Stimulated activated CD8-positive, alpha-beta memory T cell treated with anti-CD3 and anti-CD28 coated beads, Interleukin-4, amount 100 ng/mL, for 1 hour (primary cell): ENCODE measurements at places on chromosomes 5 and 9.

- no peak for DNase-seq
These were observed 222.4 kb upstream of the TNC start for GRCh38 chr9:115340314-115340713.

- no peak for DNase-seq
These were observed 124.9 kb downstream of the SPOCK1 start for GRCh38 chr5:137374110-137374714.

- DNase-seq, result no peak
These were observed 90.7 kb downstream of the RAD23B start for GRCh38 chr9:107373809-107374208.

DNA sequence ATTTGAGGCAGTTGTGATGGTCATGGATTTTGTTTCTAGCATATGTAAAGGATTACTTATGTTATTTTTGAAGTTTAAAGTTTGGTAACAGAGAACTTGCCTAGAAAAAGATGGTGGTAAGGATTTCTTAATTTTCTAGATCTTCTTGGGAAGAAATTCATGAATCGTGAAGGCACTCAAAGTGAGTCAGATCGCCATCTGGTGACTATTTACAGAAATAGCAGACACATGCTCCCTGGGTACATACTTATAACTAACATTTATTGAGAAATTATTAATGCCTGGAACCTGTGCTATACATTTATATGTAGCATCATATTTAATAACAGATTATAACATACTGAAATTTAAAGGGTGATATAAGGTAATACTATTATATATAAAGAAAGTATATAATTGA is 299.7 kb downstream of the IZUMO3 start:
- DNase-seq, result no peak

GRCh38 chr5:123456242-123456641 is 33.0 kb upstream of the CEP120 start:
- no peak for DNase-seq

DNA sequence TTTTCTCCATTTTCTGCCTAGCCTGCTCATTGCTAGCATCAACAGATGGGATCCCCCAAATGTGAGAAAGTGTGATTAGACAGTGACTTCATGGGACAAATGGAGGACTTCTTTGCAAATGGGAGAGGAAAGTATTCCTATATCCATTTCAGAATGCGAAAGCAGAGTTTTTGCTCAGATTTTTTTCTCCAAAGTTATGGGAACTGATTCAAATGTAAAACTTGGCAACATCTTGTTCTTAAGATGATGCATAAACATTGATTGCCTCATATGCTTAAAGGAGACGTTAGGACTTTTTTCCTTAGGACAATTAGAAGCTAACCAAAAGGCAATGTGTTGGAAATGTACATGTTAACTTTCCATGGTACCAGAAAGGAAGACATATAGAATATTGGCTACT is 704.3 kb upstream of the ZNF608 start:
- no peak for DNase-seq

DNA sequence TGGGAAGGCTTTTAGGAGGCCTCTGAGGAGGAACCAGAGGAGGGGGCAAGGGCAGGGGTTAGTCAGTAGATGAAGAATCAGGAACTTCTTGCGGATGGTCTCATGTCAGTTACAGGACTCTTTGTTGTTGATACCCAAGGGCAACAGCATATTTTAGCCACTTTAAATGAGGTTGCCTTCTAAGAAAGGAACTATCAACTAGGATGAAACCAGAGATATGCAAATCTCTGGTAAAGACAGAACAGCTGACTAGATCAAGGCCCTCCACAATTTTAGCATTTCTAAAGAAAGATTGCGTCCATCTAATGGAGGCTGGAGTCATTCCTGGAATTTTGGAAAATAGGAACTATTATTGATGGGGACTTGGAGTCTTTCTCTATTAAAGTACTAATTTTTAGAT is 57.7 kb upstream of the KLF4 start:
- DNase-seq, result no peak

DNA sequence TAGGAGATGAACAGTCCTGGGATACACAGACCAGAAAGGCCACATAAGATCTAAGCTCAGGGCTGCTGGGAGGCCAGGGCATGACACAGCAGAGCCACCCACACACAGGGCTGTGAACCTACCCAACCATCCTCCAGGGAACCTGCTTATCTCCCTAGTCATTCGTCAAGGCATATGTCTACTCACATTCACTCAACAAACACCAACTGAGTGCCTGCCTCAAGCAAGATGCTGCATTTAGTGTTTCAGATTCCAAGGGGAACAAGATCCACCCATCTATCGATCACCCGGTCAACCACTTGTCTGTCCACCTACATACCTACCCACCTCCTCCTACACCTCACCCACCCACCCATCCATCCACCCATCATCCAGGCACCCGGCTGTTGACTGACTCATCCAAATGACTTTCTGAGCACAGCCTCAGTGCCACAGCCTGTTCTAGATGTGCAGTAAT is 1.9 kb downstream of the DPM2 start:
- no peak for DNase-seq

DNA sequence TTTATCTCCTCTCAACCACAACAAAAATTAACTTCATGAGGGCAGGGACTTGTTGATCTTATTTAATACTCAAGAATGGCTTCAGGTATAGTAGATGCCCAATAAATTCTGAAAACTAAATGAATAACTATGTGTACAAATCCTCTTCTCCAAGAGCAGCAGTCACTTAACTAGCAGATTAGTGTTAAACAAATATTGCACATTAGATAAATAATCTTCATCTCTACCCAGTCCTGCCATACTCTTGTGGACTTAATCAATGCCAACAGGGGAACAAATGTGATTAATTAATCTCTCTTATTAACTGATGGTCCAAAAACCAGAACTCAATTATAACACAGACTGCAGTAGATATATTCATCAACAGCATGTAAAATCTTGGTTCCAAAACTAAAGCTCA is 15.0 kb upstream of the ITGA1 start:
- DNase-seq, result no peak

- DNase-seq, result no peak
These were observed 611.4 kb downstream of the SEMA5A start for GRCh38 chr5:8934455-8934854.

- no peak for DNase-seq
These were observed 107.7 kb upstream of the GPR151 start for GRCh38 chr5:146623666-146624065.

DNA sequence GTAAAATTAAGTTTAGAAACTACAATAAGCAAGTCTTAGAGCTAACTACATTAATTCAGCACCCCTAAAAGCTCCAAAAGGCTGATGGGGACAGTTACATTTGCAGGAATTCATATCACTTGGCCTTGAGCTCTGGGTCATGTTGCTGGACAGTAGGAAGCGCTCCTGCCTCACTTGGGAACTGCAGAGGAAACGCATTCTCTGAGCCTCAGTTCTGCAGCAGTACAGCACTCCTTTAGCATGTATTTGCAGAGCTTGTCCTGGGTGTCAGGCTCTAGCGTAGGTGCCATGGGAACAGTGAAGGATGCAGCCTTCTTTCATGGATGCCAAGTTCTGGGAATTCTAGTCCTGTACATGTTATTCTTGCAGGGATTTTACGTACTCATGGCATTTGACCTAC is 710.4 kb downstream of the IRX1 start:
- DNase-seq, result no peak

GRCh38 chr9:117672369-117672768 is 31.8 kb upstream of the TLR4 start:
- no peak for DNase-seq

- DNase-seq, result no peak
These were observed 399.4 kb upstream of the IRX4 start for GRCh38 chr5:2282034-2282690.

- DNase-seq, result no peak
These were observed 36.7 kb upstream of the ASS1 start for GRCh38 chr9:130407916-130408663.

DNA sequence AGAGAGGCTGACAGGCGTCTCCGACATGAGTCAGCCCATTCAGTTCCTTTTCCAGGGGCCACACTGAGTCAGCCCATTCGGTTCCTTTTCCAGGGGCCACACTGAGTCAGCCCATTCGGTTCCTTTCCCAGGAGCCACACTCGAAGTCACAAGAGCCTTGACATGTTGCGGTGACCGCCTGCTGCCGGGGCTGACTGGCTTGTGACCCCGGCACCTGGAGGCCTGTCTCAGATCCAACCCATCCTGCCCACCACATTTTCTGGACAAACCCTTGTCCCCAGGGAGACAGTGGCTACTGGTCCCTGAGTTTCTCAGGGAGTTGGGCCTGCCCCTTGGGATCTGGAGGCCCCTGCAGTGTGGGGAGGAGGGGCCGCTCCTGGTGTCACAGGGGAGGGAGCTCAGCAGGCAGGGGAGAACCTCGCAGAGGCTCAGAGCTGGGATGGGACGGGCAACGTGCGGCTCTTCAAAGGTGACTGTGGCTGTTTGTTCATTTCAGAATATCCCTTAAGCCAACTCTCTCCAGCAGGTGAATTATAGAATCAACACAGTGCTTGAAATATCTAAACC is 40.5 kb upstream of the LPCAT1 start:
- DNase-seq, result no peak

DNA sequence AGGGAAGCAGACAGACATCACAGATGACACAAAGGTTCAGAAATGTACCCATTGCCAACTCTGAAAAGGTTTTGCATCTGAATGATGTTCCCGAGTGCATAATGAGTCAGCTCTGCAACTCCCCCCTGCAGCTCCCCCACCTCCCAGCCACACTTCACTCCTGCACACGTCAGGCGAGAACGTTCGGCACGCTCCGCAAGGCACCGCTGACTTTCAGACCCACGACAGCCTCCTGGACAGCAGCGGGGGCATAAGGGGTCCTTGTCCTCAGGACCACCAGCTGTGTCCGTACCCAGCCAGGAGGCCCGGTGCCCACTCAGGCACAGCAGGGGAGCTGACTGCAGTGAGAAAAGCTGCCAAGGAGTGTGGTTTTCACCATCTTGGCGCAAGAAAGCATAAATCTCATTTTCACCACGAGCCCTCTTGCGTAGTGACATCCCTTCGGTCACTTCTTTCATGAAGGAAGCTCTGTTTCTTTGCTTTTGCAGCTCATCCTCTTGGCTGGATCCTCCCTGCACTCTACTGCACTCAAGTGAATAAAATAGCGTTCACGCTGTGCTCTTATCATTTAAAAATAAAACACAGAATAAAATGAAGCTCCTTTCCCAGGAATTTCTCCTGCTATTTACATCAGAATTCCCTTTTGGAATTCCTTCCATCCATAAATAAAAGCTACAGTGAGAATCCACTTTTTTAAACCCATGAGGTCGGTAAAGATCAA is 9.9 kb downstream of the GFPT2 start:
- DNase-seq, result no peak

DNA sequence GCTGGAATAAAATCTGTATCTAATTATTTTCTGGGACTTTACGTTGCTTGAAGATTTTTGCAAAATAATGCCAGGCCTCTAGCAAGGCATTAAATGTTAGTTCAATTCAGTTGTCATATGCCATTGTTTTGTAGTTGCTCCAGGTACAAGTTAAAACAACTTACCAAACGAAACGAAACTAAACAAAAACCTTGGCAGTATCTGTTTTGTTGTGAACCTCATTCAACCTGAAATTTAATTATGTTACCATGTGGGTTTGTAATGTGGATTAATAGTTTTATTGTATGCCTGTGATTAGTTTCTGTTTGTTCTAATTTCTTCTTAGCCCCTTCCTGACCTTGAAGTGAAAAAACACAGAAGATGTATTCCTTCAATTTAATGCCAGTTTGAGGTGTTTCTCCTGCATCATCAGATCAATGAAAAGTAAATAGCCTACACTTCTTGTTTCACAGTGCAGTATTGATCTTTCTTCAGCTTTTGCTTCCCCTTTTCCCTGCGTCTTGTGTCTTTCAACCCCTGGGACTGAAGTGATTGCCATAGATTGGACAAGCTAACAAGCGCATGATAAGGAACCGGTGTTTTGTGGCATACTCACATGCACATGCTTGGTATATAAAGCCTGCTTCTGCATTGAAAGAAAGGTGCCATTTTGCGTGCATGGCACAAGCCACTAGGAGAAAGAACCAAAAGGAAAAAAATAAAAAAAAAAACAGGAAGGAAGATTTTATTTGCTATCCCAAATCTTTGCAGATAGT is 699.0 kb upstream of the ARRDC3 start:
- no peak for DNase-seq

- DNase-seq, result no peak
These were observed 7.8 kb upstream of the LMX1B start for GRCh38 chr9:126605792-126606482.

GRCh38 chr5:14244721-14245120 is 101.6 kb downstream of the TRIO start:
- no peak for DNase-seq

- no peak for DNase-seq
These were observed 40.2 kb downstream of the CERT1 start for GRCh38 chr5:75471193-75471592.

- DNase-seq, result no peak
These were observed at the start of gene OLFM1 for GRCh38 chr9:135087489-135087792. TSS of gene OLFM1 (plus strand) at chr9:135087668. CDS start at chr9:135087990, 322 bp downstream.

- DNase-seq, result no peak
These were observed 462 bp upstream of the MCC start for GRCh38 chr5:113488645-113489184.

GRCh38 chr5:177310757-177311391 is 824 bp downstream of the MXD3 start:
- DNase-seq, result no peak

DNA sequence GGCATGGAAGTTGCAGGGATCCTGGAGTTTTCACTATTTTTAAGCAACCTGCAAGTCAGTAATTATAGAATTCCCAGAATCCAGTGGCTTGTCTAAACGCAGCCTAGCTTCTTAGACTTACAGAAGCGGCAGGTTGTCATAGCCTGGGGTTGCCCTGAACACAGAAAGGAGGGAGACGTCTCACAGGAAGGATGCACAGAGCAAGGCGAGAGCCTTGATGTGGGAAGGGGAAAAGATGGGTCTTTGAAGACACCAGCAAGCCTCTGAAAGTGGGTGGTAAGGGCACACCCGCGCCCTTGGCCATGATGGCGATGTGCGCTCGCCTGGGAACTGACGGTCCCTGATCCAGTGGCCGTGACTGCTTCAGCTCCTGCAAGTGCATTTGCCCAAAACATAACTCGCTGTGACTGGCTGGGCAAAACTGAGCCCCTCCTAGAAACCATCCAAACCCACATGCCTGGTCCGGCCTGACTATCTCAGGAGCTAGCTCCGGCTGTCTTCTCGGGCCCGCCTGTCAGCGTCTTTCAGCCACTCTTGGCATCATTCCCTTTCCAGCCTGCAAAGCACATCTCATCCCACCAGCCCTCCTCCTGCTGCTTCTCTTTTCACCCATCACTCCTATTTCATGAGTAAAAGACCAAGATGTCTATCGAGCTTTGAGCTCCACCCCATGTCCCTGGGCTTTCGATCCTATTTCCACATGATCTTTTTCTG is 17.1 kb downstream of the FBP1 start:
- no peak for DNase-seq

GRCh38 chr5:55173687-55174230 is 782 bp upstream of the CDC20B start:
- no peak for DNase-seq

DNA sequence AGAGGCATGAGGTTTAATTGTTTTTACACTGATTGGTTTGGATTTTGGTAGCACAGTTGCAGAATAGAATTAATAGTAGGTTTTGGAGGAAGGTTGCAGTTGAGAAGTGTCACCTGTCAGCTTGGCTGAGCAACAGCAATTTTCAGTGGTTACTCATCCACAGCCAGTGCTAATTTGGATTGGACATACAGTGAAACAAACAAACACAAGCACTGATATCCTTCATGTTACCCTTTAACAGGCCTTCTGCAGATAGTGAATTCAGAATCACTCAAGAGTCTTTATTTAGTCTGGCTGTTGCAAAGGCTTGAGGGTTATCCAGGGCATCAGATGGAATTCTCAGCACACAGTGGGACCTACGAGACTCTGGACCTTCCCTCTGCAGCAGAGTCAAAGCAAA is 31.8 kb upstream of the POU4F3 start:
- no peak for DNase-seq

GRCh38 chr9:128706671-128707381 is 4.5 kb downstream of the PKN3 start:
- no peak for DNase-seq
